HS-5 (cell line): ENCODE measurements at places on chromosomes 2 and 18.

- DNase-seq, result no peak
Measured at GRCh38 chr2:197604117-197604860, 71.1 kb downstream of the RFTN2 start.

DNA sequence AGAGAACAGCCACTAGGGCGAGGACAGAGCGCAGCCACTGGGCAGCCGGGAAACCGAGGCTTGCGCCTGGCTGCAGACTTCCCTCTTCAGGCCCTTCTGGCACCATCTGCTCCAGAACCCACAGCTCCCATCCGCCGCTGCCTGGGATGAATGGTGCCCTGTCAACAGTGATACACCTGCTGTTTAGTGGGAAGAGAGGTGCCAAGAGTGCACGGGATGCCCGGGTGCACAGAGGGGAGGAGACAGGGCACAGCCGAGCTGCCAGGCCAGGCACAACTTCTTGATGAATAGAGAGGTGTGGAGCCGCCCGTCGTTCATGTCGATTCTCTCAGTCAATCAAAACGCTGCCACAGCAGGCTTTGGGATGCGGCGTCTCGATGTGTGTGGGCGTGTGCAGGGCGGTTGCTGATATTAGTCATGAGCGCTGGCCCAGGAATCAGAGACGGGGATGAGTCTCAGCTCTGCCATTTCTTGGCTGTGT, 39.5 kb downstream of the RRM2 start:
- no peak for DNase-seq

DNA sequence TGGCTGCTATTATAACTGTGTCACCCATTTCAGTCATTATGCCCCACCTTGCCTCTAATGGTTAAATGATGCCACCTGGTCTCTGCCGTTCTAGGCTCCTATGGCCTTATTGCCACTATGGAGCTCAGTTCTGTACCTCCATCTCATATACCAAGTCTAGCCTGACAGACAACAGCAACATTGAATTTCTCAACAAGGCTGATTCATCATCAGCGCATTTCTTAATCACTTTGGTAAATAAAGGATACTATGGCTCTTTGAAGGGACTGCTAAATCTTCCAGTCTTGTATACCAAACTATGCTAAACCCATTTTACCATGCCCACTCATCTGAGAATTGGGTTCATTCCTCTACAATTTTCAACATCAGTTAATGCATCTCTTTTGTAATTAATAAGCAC, 784.5 kb upstream of the CELF4 start:
- DNase-seq, result no peak

DNA sequence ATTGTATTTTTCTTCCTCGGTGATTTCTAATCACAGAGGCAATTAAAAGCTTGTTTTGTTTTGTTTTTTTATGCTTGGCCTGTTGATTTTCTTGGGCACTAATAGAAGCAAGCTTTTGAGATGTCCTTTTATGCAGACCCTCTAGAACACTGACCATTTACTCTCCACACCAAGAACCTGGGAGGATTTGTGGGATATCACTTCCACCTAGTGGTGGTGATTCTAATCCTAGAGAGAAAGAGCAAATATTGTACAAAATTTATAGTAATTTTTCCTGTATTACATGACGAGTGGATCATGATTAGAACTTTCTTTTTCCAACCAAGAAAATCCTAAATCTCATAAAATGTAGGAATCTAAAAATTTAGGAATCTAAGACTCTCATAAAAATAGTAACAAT, 23.4 kb downstream of the NEMP2 start:
- DNase-seq, result no peak

GRCh38 chr2:149662556-149662955, 75.0 kb upstream of the MMADHC start:
- DNase-seq, result no peak

DNA sequence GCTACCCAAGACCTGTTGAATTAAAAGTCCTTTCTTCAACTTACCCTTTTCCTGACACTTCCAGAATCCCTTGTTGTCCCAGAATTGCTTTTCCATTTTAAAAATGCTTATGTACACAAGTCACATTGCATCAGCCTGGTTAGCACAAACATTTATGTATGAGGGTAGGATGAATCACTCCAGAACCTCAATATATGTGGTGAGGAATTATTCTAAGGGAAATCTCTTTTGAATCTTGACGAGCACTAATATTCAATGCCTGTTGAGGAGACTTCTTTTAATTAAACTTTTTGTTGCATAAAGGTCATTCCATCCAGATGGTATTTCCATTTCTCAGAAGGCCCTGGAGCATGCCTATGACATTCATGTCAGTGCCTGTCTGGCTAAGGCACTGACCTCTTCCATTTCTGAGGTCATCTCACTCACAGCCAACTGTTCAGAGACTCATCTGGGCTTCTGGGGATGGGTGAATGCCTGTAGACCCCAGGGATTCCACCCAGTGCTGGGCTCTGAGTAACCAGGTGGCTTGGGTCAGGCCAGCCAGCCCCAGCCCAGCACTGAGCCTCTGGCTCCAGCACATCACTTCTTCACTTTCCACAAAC, 28.2 kb downstream of the ACMSD start:
- DNase-seq, result peak; percentile 36

DNA sequence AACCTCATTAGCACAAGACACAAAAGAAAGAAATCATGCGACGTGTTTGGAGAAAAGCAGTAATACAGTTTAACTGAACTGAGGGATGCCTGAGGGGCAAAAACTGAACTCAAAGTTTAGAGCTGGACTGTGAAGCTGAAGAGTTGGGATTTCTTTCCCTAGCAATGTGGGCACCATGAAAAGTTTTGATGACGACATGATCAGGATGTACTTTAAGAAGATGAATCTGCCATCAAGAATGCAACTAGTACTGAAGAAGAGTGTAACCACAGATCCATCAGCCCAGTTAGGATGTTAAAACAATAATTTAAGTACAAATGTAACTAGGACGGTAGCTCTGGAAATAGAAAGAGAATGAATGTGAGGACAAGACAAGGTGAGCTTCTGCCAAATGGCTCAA, 196.2 kb downstream of the VWC2L start:
- DNase-seq, result no peak

DNA sequence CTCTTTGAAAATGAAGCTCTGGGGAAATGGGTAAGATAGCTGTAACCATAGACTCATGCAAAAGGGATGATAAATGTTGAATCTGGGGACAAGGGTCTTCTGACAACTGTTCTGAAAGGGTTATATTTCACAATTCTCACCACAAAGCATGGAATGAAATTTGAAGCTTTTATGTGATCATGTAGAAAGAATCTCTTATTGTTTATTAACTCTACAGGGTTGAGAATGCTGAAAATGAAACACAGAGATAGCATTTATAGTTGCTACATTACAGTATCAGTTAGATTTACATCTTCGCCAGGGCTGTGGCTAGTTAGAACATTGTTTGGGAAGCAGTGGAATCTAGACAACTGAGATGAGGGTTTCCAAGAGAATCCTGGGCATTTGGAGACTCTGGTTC, 97.4 kb upstream of the LHCGR start:
- DNase-seq, result peak; percentile 65

GRCh38 chr2:185967335-185967734, 228.7 kb downstream of the FSIP2 start:
- DNase-seq, result no peak

DNA sequence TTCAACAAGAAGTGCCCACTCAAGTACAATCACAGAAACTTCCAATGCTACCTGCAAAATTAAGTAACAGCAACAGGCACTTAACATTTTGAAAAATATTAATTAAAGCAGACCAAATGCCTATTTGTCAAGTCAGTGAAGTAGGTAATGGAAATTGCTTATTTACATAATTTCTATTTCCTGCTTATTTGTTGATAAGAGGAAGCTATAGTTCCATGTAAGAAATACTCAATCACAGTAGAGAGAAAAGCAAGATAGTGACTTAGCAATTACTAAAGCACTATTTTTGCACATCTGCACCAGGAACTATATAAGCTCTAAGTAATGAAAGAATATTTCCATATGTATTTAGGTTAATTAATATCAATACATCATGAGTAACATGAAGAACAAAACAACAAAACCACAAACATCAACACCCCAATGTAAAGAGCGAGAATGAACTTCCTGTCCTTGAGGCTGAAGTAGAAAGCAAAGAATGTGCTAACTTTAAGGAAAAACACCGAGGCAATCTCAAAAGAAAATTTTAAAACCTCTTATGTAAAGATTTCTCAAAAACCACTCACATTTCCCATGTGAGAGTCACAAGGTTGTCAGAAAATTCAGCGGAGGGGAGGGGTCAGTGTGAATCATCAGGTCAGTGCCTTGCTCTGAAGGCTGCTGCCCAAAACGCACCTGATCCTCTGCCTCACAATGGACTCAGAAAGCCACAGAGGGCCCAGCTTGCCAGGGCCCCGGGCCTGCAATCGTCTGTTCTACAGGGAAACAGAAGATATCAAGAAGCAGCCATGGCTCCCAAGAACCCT, 12.5 kb downstream of the NPC1 start:
- DNase-seq, result peak; percentile 56

- DNase-seq, result no peak
Measured at GRCh38 chr18:45291621-45292615, 323.4 kb upstream of the SLC14A2 start.

DNA sequence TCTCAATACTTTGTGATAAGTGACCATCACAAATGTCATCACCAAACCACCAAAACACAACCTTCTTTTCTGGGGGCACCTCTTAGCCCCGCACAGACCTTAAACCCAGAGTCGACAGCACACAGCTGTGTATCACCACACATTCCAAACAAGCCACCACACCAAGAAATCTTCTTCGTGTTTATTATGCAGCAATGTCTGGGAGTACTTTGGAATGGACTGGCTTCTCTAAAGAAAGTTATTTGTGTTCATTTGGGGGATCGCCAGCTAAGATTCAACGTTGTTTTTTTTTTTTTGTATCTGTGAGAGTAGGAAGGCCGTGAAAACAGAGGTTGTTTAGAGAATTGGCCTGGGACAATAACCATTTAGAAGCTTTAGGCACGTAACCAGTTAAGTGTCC, 1.1 kb upstream of the MTA3 start:
- DNase-seq, result no peak

- DNase-seq, result no peak
Measured at GRCh38 chr18:75168619-75169018, 40.3 kb downstream of the PTGR3 start.

DNA sequence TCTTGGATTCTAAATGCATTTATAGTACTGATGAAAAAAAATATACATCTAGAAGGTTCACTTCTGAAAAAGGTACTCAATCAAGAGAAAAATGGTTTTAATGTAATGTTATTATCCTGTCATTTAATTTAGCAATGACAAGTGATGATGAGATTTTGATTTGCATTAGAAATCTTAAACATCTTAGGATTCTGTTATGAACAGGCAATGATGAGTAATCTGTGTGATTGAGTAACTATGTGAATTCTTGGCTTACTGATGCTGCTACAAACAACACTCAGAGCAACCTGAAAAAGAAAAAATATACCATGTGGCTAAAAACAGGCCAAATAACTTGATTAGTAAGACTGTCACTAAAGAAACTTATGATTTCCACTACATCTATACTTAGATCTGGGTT, 30.1 kb downstream of the RBKS start:
- DNase-seq, result peak; percentile 77

GRCh38 chr18:7723558-7723957, 156.4 kb downstream of the PTPRM start:
- DNase-seq, result no peak

- no peak for DNase-seq
Measured at GRCh38 chr2:200778038-200778437, 33.7 kb upstream of the BZW1 start.

GRCh38 chr2:168683996-168684395, 118.4 kb upstream of the NOSTRIN start:
- no peak for DNase-seq

DNA sequence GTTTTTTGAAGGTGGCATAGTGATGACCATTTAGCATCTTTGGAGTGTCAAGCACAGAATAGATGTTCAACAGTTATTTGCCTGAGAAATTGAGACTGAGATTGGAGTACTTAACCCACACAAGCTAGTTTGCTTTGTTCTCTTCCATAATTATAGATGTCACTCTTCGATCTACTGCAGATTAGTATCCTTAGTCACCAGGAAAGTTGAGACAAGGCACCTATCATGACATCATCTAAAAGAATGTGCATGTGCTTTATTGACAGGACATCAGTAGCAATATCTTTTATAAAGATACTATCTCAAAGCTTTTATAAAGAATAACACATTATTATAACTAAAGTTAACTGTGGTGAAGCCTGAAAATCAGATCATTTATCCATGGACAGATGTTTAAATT, 6.4 kb downstream of the VRK2 start:
- DNase-seq, result no peak

DNA sequence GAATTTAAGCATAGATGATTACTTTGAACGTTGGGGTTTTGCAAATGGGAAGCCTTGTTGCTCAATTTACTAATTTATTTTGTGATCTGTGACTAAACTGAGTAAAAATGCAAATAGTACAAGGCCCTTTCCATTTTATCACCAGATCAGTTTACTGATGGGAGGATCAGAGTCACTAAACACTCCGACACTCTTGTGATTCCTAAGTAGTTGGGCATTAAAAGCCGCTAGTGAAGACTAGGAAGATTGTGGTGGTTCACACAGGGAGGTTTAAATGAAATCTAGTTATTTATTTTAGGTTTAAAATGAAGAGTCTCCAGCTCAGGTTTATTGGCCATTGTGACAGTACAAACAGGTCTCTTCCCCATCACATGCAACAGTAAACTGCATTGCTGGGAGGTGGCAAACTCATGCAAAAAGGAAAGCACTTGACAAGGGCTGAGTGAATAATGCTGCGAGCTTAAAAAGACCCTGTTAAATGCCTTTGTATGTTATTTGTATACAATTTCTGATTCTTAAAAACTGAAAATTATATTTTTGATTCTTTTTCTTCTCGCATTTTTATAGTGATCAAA, 394.8 kb upstream of the FANCL start:
- DNase-seq, result no peak

DNA sequence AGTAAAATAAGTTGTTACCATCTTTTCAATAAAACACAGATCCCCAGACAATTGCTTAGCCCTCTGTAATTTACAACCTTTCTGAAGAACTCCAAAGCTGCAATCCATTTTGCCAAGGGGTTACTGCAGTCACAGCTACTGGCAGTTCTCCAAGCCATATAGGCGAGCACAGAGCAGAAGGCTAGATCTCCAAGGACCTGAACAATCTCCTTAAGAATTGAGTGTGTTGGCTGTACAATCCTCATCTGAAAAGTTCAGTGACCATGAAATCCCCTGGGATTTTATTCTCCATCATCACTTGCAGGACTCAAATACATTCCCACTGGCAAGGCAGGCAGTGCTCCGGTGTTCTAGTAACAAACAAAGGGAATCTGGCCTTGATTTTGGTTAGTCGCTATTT, 103.9 kb upstream of the LRP1B start:
- no peak for DNase-seq

- no peak for DNase-seq
Measured at GRCh38 chr2:219628986-219629901, 1.8 kb downstream of the SLC4A3 start.

DNA sequence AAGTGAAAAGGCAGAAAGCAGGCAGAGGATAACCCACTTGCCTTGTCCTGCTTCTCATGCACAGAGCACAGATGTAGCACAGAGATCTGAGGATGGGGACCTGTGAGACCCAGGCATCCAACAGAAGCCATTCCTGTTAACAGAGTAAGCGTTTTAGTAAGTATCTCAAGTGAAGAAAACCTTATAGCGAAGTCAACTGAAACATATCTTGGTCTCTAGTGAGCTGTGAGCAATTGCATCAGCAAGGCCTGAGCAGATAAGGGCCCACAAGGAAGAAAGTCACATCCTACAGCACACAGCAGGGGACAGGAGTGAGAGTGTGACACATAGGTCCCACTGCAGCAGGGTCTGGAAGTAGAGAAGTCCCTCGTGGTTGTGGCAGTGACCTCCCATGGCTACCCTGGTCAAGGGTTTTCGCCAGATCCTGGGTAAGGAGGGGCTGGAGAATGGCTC, 248.7 kb upstream of the TNP1 start:
- no peak for DNase-seq

- peak; percentile 99 for DNase-seq
Measured at GRCh38 chr2:100291152-100291970, 30.9 kb downstream of the LONRF2 start.
